AG08395 (cell line): ENCODE measurements at places on chromosomes 1 and 21.
A peak's percentile ranks its signal among the peaks of the same experiment; 100 is the strongest.

- DNase-seq, result peak; percentile 88
Observed at GRCh38 chr1:23422241-23422877, 2.2 kb downstream of the TCEA3 start.

DNA sequence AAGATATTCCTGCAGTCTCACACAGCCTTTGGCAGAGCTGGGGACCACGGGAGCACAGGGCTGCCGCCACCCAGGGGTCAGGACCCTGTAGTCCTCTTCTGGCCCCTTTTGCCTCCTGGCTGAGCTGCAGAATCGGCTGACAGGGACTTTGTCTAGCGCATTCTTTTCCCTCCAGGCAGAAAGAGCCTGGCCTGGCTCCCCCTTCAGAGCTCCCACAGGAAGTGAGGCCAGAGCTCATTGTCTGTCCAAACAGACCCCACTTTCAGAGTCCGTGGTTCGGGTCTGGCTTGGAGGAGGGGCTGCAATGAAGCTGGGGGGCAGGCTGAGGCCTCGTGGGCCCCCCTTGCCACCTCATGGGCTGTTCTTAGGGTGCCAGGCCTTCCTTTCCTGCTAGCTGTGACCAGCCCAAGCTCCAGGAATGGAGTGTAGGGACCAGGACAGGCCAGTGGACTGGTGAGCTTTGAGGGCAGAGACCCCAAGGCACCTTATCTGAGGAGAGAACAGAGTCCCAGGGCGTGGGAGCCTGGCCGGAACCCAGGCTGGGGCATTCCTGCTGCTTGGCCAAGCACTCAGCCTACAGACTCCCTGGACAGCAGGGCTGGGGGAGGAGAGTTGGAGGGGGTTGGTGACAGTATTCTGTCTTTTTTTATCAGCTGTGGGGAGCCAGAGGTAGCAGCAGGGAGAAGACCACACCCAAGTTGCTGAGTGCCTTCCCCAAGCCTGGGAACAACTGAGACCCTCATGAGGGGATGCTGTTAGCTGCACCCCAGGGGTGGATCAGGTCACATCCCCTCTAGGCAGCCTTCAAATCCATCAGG, 4.7 kb downstream of the CELSR2 start:
- no peak for DNase-seq

GRCh38 chr1:159960721-159961381, 6.8 kb upstream of the SLAMF9 start:
- DNase-seq, result peak; percentile 94

DNA sequence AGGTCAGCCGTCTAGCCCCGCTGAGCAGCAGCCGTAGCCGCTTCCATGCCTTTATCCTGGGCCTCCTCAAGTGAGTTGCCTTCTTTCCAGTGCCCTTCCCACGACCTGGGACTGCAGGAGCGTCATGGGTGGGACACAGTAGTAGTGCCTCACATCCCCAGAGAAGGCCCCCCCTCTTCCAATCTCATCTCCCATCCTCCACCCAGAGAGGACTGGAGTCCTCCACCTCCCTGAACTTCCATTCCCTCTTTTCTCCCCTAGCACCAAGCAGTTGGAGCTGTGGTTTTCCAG, 4.9 kb downstream of the RUSC1 start:
- no peak for DNase-seq

DNA sequence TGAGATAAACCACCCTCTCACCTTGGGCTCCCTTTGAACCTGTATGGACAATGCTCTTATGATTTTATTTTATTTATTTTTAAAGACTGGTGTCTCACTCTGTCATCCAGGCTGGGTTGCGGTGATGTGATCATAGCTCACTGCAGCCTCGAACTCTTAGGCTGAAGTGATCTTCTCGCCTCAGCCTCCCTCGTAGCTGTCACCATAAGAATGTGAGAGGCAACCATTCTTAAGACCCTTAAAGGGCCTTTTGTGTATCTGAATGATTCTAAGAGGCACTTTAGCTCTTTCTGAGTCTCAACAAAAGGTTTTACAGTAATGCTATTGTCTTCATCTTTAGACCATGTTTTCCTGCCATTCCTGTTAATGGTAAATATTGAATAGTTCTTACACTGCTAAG, 67.0 kb downstream of the IVNS1ABP start:
- DNase-seq, result no peak

GRCh38 chr1:50476800-50477199, 53.6 kb upstream of the DMRTA2 start:
- no peak for DNase-seq
